ENCODE measurements at places on chromosomes 13 and 19. TPM values are rescaled to one million over a fixed set of nuclear protein-coding genes. Genes with fewer than 3 reads are reported as not detected.

- DNase-seq: no peak
Observed at GRCh38 chr13:90675129-90675528, 672.4 kb upstream of the MIR17HG start.

The IGFL1 gene
- total RNA-seq: not detected

GRCh38 chr19:38561053-38561606 is 56.6 kb downstream of the MAP4K1 start:
- DNase-seq: no peak

GRCh38 chr13:98488736-98489135 is 88.2 kb downstream of the STK24 start:
- DNase-seq: no peak

DNA sequence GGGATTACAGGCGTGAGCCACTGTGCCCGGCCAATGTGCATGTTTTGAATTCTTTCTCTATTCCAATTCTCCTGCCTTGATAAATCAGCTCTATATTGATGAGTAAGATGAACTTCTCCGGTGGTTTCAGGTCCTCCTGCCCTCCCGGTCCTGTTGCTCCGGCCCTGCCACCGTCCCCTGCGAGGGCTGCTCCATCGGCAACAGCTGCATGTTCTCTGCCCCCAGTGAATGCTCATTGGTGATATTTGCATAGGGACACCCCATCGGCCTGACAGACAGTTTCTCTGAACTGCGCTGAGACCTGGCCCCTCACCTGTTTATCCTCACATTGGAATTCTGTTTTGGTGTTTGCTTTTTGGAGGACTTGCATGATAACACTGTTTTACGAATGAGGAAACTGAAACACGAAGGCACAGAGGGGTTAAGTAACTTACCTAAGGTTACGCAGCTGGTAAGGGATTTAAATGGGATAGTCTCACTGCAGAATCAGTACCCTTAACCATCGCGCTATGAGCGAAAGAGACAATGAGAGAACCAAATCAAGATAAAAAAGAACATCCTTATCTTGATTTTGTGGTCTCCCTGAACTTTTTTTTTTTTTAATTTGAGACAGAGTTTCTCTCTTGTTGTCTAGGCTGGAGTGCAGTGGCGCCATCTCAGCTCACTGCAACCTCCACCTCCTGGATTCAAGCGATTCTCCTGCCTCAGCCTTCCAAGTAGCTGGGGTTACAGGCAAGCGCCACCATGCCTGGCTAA is 32.2 kb downstream of the ZNF557 start:
- no peak for DNase-seq

DNA sequence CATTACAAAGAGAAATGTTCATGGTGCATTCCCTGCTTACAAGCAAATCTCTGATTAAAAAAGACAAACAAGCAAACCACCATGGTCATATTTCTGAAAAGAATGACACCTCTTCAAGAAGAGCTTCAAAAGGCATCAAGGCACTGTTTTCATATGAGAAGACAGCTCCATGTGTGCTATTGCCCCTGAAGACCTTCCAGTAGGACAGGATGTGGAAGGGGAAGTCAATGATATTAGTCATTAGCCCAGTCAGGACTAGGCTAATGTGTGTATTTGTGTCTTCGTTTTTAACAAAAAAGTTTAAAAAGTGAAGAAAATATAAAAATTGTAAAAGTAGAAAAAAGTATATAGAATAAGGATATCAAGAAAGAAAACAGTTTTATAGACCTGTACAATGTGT is 534.7 kb upstream of the ARGLU1 start:
- no peak for DNase-seq

The CPAMD8 gene
- total RNA-seq: 8.4 TPM

All from mesenteric fat pad (tissue), 1 donor.